AG10803 (cell line): ENCODE measurements at places on chromosomes 16 and 17.

- DNase-seq: no peak
These were observed 191.1 kb downstream of the ZFHX3 start for GRCh38 chr16:72856797-72857196.

- DNase-seq: no peak
These were observed 4.6 kb downstream of the SLC12A4 start for GRCh38 chr16:67963662-67964321.

- no peak for DNase-seq
These were observed 506.7 kb downstream of the HAPSTR1 start for GRCh38 chr16:9597967-9598730.

DNA sequence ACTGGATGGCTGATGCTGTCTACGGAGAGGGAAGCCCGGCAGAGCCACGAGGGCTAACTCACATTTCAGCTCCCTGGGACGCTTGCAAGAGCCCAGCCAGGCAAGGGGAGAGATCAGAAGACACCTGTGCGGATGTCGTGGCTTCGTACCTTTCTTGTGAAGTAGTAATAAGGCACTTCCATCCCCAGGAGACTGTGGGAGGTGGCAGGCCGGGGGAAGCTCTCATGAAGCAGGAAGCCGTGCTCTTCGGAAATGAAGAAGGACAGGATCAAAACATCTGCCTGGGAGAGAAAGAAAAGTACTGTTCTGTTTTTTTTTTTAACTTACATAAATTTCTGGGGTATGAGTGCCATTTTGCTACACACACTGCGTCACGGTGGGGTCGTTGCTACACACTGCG, 28.4 kb downstream of the TMEM204 start:
- no peak for DNase-seq

- DNase-seq: no peak
These were observed 6.0 kb downstream of the SYNGR2 start for GRCh38 chr17:78174346-78174869.

DNA sequence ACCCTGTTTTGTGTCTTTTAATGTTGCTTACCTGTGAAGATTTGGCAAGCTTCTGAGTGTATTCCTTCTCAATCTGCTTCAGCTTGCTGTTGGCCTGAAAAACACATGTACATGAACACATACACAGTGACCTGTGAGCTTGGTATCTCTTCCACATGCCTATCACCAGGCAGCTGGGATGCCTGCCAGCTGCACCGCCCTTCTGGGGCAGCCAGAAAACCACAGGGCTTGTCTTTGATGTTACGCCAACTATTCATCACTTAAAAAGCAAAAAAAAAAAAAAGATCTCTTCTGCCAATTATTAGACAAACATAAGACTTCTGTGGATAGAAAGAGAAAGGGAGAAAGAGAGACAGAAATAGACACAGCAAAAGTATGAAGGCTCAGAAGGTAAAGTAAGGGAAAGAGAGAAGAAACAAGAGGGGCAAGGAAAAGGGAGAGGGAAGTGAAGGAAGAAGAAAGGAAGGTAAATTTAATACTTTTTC, 189.2 kb upstream of the AXIN2 start:
- peak; percentile 96 for DNase-seq

DNA sequence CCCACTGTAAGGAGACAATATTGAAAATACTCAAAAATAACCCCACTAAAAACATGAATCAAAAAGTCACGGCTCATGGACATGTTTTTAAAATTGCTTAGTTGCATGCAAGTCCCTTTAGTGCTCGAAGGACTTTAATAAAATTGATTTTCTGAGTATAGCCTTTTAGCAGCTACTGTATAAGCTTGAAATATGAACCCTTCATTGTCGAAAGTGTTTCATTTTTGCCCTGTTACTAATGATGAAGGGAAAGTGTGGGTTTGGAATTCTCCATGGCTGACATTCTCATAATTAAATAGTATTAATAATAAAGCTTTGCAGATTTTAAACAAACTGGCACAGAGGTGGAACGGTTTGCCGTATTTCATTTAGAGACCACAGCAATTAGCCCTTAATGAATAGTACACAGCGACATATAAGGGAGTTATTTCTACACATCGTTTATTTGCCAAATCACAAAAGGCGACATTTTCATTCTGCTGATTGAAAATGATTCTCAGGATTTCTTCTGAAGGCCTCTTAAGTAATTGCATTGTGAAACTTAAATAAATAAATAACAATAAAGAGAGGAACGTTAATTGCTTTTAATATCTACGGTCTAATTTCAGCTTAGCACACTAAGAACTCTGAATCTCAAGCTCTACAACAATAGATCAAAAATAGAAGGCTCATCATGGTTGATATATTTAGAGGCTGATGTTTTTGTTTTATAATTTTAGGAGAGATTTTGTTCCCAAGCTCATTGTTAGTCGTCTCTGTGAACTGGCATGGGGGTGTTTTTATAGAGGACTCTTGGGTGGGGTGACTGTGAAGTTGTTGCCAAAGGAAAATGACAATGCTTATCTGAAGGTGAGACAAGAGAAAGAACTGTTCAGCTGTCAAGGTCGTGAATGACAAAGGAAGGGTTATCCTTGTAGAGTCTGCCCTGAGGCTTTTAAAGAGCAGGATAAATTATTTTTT, 60.6 kb downstream of the IRX6 start:
- DNase-seq: no peak

- no peak for DNase-seq
These were observed 221.5 kb downstream of the CYB561 start for GRCh38 chr17:63224644-63225043.

GRCh38 chr16:175011-175949, 1.2 kb upstream of the HBA1 start:
- DNase-seq: no peak

GRCh38 chr17:20235747-20236146, 226.6 kb downstream of the SPECC1 start:
- DNase-seq: no peak

GRCh38 chr17:40534371-40535189, 30.7 kb downstream of the CCR7 start:
- DNase-seq: peak; percentile 59

DNA sequence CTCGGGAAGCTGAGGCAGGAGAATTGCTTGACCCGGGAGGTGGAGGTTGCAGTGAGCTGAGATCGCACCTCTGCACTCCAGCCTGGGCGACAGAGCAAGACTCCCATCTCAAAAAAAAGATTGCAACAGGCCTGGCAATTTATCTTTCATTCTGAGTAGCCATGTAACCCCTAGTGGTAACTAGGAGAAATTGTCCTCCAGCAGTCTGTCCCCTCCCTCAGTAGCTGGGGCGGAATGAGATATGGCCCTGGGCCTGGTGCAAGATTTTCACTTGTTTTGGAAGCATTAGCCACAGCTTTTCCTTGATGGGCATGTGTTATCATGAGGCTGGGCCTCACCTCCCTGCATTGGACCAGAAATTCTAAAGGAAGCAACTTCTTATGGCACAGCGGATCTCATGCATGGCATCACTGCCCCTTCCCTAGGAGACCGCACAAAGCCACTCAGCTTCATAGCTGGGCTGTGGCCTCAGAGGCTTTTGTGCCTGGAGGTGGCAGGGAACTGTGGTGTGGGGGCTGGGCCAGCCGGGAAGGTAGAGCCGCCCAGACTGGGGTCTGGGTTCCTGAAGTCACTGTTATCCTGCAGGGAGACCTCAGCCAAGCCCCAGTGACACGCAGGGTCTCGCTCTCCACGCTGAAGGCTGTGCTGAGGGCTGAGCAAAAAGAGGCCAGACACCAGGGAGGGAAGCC, 13.4 kb downstream of the NATD1 start:
- peak; percentile 44 for DNase-seq

GRCh38 chr16:84932681-84933080, 78.7 kb downstream of the ZDHHC7 start:
- no peak for DNase-seq

GRCh38 chr16:84605339-84605848, 12.5 kb downstream of the COTL1 start:
- no peak for DNase-seq

DNA sequence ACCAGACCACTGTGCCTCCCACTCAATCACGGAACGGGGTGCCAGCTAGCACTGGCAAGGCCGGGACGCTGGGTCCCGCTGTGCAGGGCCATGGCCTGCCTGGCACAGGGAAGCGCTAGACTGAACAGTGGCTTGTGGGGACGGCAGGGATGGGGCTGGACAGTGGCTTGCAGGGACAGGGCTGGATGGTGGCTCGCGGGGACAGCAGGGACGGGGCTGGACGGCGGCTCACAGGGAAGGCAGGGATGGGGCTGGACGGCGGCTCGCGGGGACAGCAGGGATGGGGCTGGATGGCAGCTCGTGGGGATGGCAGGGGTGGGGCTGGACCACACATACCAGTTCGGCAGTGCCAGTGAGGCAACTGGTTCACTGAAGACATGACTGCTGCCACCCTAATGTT, 32.6 kb downstream of the LMF1 start:
- no peak for DNase-seq

DNA sequence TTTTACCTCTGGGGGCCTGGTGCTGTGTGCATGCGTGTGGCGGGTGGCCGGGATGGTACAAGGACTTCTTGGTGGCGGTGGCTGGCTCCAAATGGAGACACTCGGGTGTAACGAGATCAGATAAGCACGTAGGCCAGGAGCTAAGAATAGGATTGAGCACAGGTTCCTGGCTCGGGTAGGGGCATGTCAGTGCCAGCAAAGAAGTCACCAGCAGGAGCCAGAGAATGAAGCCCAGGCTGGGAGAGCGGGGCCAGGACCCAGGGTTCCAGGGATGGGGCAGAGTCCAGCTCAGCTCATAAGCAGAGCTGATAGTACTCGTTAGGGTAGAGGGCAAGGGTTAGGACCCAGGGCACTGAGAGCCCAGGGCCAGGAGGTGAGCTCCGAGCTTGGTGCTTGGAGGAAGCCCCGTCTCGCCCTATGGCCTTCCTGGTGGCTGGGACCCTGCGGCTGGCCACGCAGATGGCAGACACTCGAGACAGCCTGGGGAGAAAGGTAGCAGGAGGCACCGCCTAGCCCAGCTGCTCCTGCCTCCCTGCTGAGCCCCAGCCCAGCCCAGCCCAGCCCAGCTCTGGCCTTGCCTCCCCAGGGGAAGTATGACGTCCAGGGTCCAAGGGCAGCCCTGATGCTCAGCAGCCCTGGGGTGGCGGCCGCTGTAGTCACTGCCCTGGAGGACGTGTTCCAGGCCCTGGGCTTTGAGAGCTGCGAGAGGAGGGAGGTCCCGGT, 8.9 kb downstream of the ZNF213 start:
- DNase-seq: no peak

GRCh38 chr17:80491478-80492342, 15.3 kb upstream of the NPTX1 start:
- DNase-seq: no peak

DNA sequence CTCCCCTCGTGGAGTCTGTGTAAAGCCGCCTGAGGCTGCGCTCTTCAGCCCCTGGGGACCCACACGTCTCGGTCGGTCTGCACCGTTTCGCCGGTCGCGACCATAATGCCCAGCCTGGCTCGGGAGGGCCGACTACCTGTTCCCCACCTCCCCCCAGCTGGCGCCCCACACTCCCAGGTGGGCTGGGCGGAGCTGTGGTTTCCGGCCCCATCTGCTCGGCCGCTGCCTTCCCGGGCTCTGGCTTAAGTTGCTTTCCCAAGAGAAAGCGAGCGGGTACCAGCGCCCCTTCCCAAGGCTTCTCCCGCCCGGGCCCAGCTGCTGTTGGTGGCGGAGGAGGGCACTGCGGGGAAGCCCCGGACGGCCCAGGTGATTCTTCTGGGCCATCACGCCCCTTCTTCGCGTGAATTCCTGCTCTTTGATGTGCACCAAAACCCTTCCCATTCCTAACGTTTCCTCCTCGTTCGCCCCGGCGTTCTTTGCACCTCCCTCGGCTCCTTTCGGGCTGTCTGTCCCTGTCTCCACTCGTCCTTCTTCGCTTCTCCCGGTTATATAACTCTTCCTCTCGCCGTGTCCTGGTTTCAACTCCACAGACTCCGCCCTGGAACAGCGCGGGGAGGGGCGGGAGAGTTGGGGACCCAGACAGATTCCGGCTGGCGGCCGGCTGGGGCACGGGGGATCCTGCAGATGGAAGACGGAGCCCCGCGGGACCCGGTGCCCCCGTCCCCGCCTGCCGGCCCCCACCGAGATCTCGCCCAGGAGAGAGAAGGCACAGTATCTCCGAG, 2.0 kb downstream of the KDM6B start:
- peak; percentile 70 for DNase-seq

- no peak for DNase-seq
These were observed 164.9 kb downstream of the CCDC182 start for GRCh38 chr17:57580055-57580739.
